Urinary bladder (tissue), 4 donors: ENCODE measurements at places on chromosomes 1 and 21. TPM values are rescaled to one million over a fixed set of nuclear protein-coding genes. Genes with fewer than 3 reads are reported as not detected.

Gene SLAMF1
- total RNA-seq: 0.21 TPM

Gene TMPRSS3
- total RNA-seq: not detected

Gene FMO5
- 9.5 TPM for total RNA-seq

Gene PRR9
- total RNA-seq: not detected

Gene RNU5D-1
- total RNA-seq: not detected

Gene C1orf87
- not detected for total RNA-seq

Gene CD1E
- total RNA-seq: 0.69 TPM

Gene LCE1E
- total RNA-seq: not detected

Gene TLR5
- total RNA-seq: 5.7 TPM

Gene MORC3
- 130 TPM for total RNA-seq

Gene LCE3C
- not detected for total RNA-seq

Gene GJC2
- total RNA-seq: 4.0 TPM

Gene FCRL4
- not detected for total RNA-seq

Gene TCHH
- not detected for total RNA-seq

Gene ANKRD34A
- 0.21 TPM for total RNA-seq

Gene TFB2M
- 22.4 TPM for total RNA-seq

Gene NR5A2
- total RNA-seq: 9.0 TPM

Gene LCE3E
- total RNA-seq: not detected

Gene LCE3D
- total RNA-seq: not detected

Gene CDCA8
- 3.1 TPM for total RNA-seq

Gene TNFRSF4
- total RNA-seq: 0.48 TPM

Gene HPCAL4
- 2.5 TPM for total RNA-seq

Gene HEYL
- total RNA-seq: 7.9 TPM

Gene LCE1A
- total RNA-seq: not detected

Gene AMPD1
- 1.9 TPM for total RNA-seq

Gene AMY2B
- total RNA-seq: 51.0 TPM

Gene ENAH
- total RNA-seq: 229 TPM

Gene MMEL1
- total RNA-seq: 2.6 TPM

Gene ZNF593OS
- total RNA-seq: not detected

Gene BLZF1
- total RNA-seq: 55.5 TPM

Gene CEP85
- 13.5 TPM for total RNA-seq

Gene ZYG11A
- 0.85 TPM for total RNA-seq

Gene UQCRHL
- 2.9 TPM for total RNA-seq

Gene FCAMR
- total RNA-seq: not detected

Gene RNU1-4
- total RNA-seq: under 0.01 TPM

Gene NCMAP
- total RNA-seq: 0.16 TPM

Gene IFNAR1
- 41.7 TPM for total RNA-seq

Gene GJB4
- total RNA-seq: 0.69 TPM

Gene OR6N2
- not detected for total RNA-seq

Gene OR2M2
- not detected for total RNA-seq

Gene MEAF6
- total RNA-seq: 62.5 TPM

Gene RGS5
- 197 TPM for total RNA-seq

Gene SH2D1B
- 0.37 TPM for total RNA-seq

Gene CHIT1
- total RNA-seq: 0.11 TPM

Gene TENT5C
- total RNA-seq: 15.4 TPM

Gene LCE2C
- total RNA-seq: not detected
